Uterus (tissue), 4 donors: ENCODE measurements at places on chromosomes 13 and 19. TPM values are rescaled to one million over a fixed set of nuclear protein-coding genes. Genes with fewer than 3 reads are reported as not detected.

Gene CHST8
- 0.69 TPM for total RNA-seq

Gene TMEM238
- 0.83 TPM for total RNA-seq

Gene DNAAF3
- not detected for total RNA-seq

Gene OR7G1
- not detected for total RNA-seq

Gene CEACAM3
- total RNA-seq, result not detected

Gene PALM3
- total RNA-seq, result 0.55 TPM

Gene DCT
- total RNA-seq, result 0.88 TPM

Gene CNN1
- 1,727 TPM for total RNA-seq

- no peak for DNase-seq
Observed at GRCh38 chr13:109642358-109642757, 144.0 kb downstream of the IRS2 start.

- no peak for DNase-seq
Observed at GRCh38 chr13:23643338-23644125, 73.3 kb downstream of the TNFRSF19 start.

- no peak for DNase-seq
Observed at GRCh38 chr19:19403373-19403901, 2.0 kb upstream of the GATAD2A start.

- no peak for DNase-seq
Observed at GRCh38 chr13:49527123-49527522, 31.4 kb downstream of the PHF11 start.

- DNase-seq, result no peak
Observed at GRCh38 chr13:99610702-99611289, 109.5 kb downstream of the TM9SF2 start.

- no peak for DNase-seq
Observed at GRCh38 chr13:75326173-75327134, 155.5 kb downstream of the TBC1D4 start.

GRCh38 chr13:102682727-102683126, 12.1 kb downstream of the METTL21C start:
- DNase-seq, result no peak
